Left ventricle myocardium inferior (tissue), 1 donor: ENCODE measurements at places on chromosomes 6 and 20.

- DNase-seq: no peak
Measured at GRCh38 chr6:28523241-28523622, 2.4 kb upstream of the GPX5 start.

DNA sequence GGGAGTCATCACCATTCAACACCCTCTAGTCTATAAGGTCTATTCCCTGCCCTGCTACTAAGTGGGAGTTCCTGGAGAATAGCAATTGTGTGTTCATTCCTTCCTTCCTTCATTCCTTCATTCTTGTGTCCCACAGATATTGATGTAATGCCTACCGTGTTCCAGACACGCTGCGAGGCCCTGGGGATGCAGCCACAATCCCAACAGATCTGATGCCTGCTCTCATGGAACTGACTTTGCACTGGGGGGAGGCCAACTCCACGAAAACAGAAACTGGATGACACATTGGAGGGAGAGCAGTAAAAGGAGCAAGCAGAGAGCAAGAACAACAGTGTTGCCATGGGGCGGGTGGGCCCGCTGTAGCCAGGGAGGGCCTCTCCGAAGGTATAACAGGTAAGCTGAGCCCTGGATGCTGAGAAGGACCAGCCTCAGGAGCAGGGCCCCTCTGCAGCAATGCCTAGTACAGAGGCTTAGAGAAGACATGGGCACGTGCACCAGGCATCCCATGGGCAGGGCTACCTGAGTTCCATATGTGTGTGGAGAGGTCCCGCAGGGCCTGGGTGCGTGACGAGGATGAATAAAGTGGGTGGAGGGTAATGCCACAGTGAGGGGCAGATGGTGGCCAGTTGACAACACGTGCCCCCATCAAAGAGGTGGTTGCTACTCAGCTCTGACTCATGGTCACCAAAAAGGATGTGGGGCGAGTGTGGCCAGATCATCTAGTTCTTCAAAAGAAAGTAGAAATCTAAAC, 173.9 kb downstream of the NFATC2 start:
- no peak for DNase-seq

GRCh38 chr6:32133786-32134185, 3.7 kb upstream of the FKBPL start:
- DNase-seq: no peak

GRCh38 chr20:31596831-31597480, 8.1 kb upstream of the ID1 start:
- DNase-seq: no peak

- no peak for DNase-seq
Measured at GRCh38 chr6:157867981-157868380, 44.9 kb downstream of the SNX9 start.

- DNase-seq: no peak
Measured at GRCh38 chr20:32231847-32232246, 24.2 kb downstream of the POFUT1 start.

DNA sequence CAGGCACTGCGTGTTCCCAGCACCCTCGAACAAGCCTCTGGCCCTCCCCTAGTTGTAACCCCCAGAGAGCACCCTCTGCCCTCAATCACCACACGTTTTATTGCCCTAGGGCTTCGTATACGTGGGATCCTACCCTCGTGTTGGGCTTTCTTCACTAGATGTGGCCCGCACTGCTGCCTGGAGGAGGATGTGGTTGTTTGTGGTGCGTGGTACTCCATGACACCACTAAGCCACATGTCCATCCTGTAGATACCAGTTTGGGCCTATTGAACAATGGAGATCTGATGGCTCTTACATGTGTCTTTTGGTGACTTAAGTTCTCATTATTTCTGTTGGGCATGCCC, 17.0 kb downstream of the SLC2A4RG start:
- no peak for DNase-seq

DNA sequence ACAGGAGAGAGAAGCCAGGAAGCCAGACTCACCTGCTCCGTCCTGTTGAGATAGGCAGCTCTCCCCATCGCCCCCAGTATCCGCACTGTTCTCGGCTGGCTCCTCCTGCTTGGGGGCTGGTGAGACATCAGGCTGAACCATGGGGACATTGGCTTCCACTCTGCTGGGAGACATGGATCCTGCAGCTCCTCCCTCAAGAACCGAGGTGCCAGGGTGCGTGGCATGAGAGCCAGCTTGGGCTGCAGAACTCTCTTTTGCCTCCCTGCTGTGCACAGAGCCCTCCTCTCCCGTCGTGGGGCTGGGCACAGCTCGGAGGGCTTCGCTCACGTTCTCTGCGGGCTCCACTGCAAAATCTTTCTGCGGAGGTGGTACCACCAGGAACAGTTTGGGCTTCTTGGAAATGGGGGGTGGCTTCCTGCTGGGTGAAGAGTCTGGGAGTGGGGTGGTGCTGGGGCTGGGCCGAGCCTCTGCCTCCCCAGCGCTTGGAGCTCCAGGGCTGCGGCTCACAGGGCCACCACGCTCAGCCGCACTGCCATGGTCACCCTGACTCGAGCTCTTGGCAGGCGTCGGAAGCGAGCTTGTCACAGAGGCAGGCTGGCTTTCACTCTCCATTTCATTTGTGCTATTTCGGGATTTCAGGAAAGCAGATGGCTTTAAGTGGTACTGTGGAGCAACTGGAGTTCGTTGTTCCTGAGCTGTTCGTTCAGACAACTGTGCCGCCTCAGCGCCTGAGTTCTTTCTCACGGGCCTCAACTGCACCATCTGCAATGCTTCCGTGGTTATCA, 26.5 kb downstream of the HEBP2 start:
- peak; percentile 68 for DNase-seq

- no peak for DNase-seq
Measured at GRCh38 chr6:57432919-57433684, 115.7 kb downstream of the PRIM2 start.

DNA sequence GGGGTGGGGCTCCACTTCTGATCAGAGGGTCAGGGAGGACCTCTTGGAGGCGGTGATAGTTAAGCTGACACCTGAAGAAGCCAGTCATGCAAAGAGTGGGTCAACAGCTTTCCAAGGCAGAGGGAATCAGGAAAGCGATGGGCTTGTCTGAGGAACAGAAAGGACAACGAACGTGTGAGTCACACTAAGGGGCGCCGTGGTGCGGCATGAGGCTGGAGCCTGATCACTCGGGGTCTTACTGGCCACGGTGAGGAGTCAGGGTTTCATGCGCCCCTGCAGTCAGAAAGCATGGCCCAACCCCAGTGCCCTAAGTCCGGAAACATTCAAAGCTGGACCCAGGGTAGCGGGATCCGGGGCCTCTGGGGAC, 50.6 kb upstream of the SLC32A1 start:
- DNase-seq: no peak

DNA sequence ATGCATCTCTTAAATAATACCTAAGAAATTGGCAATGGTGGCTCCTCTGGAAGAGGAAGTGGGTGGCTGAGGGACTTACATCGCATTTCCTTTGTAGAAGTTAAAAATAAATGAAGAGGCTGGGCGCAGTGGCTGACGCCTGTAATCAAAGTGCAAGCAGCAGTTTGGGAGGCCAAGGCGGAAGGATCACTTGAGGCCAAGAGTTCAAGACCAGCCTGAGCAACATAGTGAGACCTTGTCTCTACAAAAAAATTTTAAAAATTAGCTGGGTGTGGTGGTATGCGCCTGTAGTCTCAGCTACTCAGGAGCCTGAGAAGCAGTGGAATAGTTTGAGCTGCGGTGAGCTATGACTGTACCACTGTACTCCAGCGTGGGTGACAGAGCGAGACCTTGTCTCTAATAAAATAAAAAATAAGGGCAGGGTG, 12.2 kb upstream of the NCOA3 start:
- no peak for DNase-seq

- DNase-seq: no peak
Measured at GRCh38 chr6:167306401-167306998, 15.4 kb downstream of the UNC93A start.

DNA sequence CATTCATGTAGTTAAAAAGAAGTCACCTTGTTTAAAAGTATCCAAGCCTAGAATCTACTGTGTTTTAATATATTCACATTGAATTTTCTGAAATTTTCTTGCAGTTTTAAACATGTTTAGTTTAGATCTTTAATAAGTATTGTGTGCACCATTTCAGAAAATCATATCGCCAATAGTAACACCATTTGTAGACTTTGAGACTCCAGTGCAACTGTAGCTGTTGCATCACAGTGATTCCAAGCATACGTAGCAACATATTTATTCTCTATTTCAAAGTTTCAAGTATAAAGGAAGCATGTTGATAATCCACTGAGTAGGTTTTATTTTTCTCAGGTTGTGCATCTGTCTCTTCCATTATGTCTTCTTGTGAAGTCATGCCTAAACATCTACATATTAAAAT, 46.4 kb downstream of the HMGN3 start:
- no peak for DNase-seq

GRCh38 chr20:15256676-15257568, 919.5 kb upstream of the FLRT3 start:
- DNase-seq: no peak

GRCh38 chr6:132107896-132108295, 156.7 kb upstream of the CCN2 start:
- no peak for DNase-seq

- no peak for DNase-seq
Measured at GRCh38 chr6:169894377-169894960, 143.0 kb downstream of the ERMARD start.

DNA sequence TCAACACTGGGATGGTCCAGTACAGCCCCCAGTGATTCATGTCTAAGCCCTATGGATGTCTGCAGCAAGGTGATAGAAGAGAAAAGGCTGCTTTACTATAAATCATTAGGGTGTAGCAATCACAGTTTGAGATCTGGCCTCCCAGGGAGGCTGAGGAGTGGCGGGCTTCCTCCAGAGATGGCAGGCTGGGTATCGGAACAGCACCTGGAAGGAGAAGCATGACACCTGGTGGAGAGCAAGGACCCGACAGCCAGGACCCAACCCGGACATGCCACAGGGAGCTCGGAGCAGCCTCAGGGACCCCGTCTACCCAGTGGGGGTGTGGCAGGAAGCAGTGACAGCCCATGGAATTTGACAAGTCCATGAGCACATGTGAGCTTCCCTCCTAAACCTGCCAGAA, 114.8 kb upstream of the CD93 start:
- no peak for DNase-seq

DNA sequence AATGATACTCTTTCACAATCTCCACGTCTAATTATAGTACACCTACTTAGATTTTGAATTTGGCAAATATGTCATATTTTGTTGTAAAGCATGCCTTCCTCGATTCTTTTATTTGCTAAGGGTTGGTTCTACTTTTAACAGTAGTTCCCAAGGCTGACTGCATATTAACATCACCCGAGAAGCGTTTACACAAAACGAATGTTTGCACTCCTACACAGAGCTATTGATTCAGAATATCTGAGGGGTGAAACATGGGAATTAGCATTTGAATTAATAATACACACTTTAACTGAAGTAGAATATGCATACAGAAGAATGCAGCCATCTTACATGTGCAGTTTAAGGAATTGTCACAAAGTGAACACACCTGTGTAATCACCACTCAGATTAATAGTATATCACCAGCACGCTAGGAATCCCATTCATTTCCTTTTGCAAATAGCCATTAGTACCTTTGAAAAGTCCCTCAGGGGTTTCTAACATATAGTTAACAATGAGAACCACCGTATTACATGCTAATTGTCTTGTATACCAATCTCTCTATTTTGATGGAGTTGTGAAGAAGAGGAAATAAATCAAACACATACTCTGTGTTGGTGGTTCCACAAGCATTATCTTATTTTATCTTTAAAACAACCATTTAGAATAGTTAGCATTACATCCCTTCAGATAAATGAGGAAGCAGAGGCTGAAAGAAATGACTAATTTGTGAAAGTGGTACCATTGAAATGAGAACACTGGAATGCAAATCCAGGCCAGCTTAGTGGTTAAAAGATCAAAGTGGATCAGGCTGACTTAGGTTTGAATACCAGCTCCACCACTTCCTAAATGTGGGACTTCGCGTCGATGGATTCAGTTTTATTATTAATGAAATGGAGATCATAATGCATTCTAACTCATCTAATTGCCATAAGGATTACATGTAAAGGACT, 317.6 kb downstream of the HDGFL1 start:
- no peak for DNase-seq

GRCh38 chr20:10741060-10741459, 67.3 kb upstream of the JAG1 start:
- DNase-seq: peak; percentile 20

- no peak for DNase-seq
Measured at GRCh38 chr6:69422475-69422874, 374.3 kb downstream of the LMBRD1 start.

- DNase-seq: no peak
Measured at GRCh38 chr20:24878657-24879056, 70.4 kb upstream of the CST7 start.

DNA sequence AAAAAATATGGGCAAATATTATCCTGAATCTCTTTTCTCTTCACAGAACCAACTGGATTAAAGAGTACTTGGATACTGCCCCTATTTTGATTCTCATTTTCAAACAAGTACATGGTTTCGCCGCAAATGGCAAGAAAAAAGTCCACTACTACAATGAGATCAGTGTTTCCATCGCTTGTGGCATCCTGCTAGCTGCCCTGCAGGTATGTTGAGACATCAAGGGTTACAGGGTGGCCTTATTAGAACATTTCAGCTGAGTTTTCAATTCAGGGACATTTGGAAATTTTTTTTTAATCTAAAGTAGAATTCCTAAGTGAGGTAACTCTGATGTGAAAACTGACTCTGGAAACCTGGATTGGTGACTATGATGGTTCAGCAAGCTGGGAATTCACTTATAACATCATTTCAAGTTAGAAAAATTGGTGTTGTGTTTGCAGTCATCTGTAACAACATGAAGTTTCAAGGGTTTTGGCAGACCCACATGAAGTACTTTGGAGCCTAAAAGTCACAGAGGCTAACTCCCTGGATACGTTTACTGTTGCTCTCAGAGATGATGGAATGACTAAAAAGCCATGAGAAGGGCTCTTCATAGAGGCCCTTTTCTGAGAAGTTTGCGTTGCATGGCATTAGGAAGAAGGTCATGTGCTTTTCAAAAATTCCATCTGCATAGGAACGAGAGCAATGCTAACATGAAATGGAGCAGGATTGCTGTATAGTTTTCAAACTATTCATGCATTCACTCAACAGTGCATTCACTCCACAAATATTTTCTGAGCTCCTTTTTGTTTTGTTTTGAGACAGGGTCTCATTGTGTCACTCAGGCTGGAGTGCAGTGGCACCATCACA, 25.5 kb downstream of the IYD start:
- DNase-seq: no peak

- DNase-seq: no peak
Measured at GRCh38 chr6:16810411-16810810, 49.2 kb upstream of the ATXN1 start.

- no peak for DNase-seq
Measured at GRCh38 chr20:9368893-9369292, 145.5 kb upstream of the LAMP5 start.
